ENCODE measurements at places on chromosomes 6 and 20. TPM values are rescaled to one million over a fixed set of nuclear protein-coding genes. Genes with fewer than 3 reads are reported as not detected.
A peak's percentile ranks its signal among the peaks of the same experiment; 100 is the strongest.

DNA sequence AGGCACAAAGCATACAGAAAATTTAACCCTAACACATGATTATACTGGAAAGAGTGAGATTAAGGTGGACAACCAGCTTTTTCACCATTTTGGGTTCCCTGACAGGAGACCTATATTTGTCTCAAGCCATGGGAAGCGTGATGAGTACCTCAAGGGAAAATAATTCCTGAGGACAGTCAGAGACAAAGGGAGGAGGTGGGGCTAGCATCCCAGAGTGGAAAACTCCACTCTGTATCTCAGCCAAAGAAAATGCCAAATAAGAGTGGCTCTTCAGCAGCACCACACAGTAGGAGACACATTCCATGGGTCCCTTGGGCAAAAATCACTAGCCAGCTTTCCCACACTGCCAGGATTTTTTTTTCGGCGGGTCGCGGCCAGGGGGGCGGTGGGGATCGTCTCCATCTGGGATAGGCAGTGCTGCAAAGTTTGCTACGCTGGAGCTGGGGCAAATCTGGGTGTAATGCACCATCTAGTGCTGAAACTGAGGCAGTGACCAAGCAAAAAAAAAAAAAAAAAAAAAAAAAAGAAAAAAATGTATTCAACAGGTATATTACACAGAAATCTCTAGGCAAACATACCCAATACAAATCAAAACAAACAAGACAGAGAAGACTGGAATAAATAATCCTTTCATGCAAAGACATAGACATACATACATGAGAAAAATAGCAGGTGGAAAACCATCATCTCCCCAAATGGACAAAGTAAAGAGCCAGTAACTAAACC is 77.3 kb upstream of the SLC35F1 start:
- no peaks in the 10 kb centered on the region for H3K27me3 ChIP-seq
- no peaks in the 10 kb centered on the region for H3K36me3 ChIP-seq
- no peak overlapping the region for H3K27ac ChIP-seq
- H3K4me3 ChIP-seq: no peak overlapping the region

DNA sequence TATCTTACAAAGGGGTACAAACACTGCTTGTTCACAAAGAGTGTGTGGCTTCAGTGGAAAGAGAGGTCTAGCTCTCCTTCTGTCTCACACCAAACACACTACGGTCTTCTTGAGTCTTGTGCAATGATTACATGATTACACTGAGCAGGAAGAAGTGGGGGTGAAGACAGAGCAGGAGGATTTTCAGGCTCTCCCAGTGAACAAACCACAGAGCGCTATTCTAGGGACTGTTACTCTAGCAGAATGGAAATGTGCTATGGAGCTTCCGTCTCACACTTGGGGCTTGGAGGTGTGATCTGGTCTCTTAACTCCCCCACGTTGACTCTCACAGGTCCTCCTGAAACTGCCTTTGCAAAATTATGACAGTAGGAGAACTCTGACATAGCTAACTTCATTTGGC is 203.4 kb downstream of the MYLK4 start:
- no peak for DNase-seq
- no peaks in the 10 kb centered on the region for H3K36me3 ChIP-seq
- H3K27ac ChIP-seq: no peak overlapping the region

- no peaks in the 10 kb centered on the region for H3K36me3 ChIP-seq
- H3K27ac ChIP-seq: no peak overlapping the region
- H3K4me1 ChIP-seq: no peaks in the 10 kb centered on the region
Observed at GRCh38 chr20:50003253-50003656, 20.5 kb downstream of the SNAI1 start.

GRCh38 chr20:46202766-46203509 is 84.8 kb downstream of the CD40 start:
- no peak for DNase-seq
- no peak overlapping the region for H3K4me3 ChIP-seq
- no peaks in the 10 kb centered on the region for H3K4me1 ChIP-seq
- peaks cover 7% of the 10 kb centered on the region for H3K27me3 ChIP-seq

- no peaks in the 10 kb centered on the region for H3K27me3 ChIP-seq
- no peak overlapping the region for H3K4me3 ChIP-seq
- no peaks in the 10 kb centered on the region for H3K4me1 ChIP-seq
Observed at GRCh38 chr20:47027456-47027855, 132.8 kb downstream of the EYA2 start.

GRCh38 chr6:19602434-19603013 is 234.6 kb upstream of the ID4 start:
- no peaks in the 10 kb centered on the region for H3K36me3 ChIP-seq
- DNase-seq: no peak
- no peak overlapping the region for H3K4me3 ChIP-seq
- H3K27ac ChIP-seq: no peak overlapping the region
- no peaks in the 10 kb centered on the region for H3K4me1 ChIP-seq

DNA sequence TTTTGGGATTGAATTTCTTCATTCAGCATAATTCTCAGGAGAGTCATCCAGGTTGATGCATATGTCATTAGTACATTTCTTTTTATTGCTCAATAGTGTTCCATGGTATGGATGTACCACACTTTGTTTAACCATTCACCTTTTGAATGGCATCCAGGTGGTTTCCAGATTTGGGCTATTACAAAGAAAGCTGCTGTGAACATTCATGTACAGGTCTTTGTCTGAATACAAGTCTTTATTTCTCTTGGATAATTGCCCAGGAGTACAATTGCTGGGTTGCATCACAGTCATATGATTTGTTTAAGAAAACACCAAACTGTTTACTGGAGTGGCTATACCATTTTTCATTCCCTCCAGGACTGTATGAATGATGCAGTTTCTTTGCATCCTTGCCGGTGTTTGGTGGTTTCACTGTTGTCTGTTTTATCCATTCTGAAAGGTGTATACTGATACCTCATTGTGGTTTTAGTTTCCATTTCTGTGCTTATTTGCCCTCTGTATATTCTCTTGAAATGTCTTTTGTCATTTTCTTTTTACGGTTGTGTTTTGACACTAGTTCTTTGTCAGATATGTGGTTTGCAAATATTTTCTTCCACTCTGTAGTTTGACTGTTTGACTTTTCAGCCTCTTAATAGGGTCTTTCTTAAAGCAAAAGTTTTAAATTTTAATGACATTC is 8.8 kb downstream of the CDKAL1 start:
- H3K4me1 ChIP-seq: no peaks in the 10 kb centered on the region
- DNase-seq: no peak
- H3K27me3 ChIP-seq: no peaks in the 10 kb centered on the region
- no peak overlapping the region for H3K4me3 ChIP-seq

DNA sequence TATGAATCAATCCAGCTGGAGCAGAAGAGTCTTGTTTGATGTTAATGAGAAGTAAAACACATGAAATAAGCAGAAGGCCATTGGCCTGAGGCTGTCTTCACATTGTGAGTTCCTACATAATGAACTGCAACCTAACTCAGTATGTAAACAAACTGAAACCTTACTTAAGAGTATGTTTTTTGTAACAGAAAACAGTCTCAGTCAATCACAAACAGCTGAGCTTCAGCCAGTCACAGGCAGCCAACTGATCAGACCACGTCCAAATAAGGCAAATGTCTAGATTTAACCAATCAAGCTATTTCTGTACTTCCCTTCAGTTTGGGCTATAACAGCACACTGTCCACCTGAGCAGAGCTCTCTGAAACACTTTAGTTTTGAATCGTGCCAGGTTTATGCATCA is 234.7 kb downstream of the TRDN start:
- no peaks in the 10 kb centered on the region for H3K36me3 ChIP-seq
- no peaks in the 10 kb centered on the region for H3K4me1 ChIP-seq
- no peak overlapping the region for H3K27ac ChIP-seq
- H3K27me3 ChIP-seq: no peaks in the 10 kb centered on the region
- H3K4me3 ChIP-seq: no peak overlapping the region

DNA sequence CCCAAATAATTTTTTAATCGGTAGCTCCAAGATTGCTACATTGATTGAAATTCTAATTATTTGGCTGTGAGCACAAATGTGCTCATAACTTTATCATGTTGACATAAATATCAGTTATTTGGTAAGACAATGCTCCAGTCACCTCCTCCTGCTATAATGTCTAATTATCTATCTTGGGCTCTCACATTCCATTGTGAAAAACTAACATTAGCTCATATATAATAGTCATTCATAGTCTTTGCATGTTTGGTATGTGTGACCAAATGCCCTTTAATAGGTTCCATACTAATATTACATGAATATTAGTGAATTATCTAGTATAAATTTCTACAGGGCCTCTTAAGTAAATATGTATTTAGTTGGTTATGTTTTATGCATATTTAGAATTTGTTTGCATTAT is 185.6 kb upstream of the MCHR2 start:
- H3K4me1 ChIP-seq: peaks cover 10% of the 10 kb centered on the region
- no peaks in the 10 kb centered on the region for H3K27me3 ChIP-seq
- H3K27ac ChIP-seq: no peak overlapping the region
- DNase-seq: no peak

- peaks cover 8% of the 10 kb centered on the region for H3K4me1 ChIP-seq
- no peak for DNase-seq
- no peak overlapping the region for H3K27ac ChIP-seq
Observed at GRCh38 chr6:16473908-16474771, 235.8 kb downstream of the GMPR start.

DNA sequence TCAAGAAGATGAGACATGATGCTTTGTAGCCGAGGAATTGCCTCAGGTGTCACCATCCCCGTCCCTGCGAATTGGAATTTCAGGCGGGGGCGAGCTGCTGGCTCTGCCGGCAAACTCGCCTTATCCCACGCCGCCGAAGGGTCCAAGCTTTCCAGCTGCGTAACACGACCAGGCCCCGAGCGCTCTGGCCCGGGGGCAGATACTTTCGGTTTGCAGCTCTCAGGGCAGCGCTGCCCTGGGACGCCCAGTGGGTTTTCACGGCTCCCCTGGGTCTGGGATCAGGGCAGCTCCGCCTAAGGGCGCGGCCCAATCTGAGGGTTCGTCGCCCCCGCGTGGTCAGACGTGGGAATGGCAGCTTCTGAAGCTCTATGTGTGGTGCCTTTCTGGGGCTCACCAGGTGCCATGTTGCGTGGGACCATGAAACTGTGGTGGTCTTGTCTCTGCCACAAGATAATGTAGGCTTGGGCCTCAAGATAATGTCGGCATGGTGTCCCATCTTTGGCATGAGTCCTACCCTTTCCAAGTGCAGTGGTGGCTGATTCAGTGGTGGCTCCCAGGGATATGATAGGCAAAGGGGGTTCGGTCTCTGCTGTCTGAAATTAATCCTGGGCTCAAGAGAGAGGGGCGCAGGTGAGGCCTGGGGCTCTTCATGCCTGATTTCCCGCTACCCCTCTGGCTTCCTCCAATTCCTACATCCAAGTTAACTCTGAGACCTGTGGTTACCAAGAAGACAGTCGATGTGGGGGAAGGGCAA is 21.0 kb downstream of the PIGT start:
- H3K36me3 ChIP-seq: no peaks in the 10 kb centered on the region
- H3K4me3 ChIP-seq: peak overlapping the region; percentile 71
- H3K27me3 ChIP-seq: no peaks in the 10 kb centered on the region
- no peak overlapping the region for H3K27ac ChIP-seq

DNA sequence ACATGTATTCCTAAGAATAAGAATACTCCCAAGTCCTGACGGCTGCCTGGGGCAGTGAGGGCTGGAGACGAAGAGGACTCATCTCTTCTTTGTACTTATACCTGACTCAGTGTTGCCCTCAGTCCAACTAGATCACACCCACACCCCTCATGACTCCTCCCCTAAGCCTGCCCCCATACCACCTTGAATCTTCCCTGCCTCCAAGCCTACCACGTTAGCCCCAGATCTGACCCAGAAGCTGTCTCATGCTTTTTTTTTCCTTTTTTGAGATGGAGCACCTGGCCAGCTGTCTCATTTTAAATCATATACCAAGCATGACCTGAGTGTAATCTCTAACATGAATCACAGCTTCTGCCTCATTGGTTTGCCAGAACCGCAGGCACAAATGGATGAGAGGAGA is 45.2 kb downstream of the MUC22 start:
- no peak for DNase-seq
- H3K36me3 ChIP-seq: no peaks in the 10 kb centered on the region
- H3K4me1 ChIP-seq: no peaks in the 10 kb centered on the region
- no peaks in the 10 kb centered on the region for H3K27me3 ChIP-seq
- H3K4me3 ChIP-seq: no peak overlapping the region

DNA sequence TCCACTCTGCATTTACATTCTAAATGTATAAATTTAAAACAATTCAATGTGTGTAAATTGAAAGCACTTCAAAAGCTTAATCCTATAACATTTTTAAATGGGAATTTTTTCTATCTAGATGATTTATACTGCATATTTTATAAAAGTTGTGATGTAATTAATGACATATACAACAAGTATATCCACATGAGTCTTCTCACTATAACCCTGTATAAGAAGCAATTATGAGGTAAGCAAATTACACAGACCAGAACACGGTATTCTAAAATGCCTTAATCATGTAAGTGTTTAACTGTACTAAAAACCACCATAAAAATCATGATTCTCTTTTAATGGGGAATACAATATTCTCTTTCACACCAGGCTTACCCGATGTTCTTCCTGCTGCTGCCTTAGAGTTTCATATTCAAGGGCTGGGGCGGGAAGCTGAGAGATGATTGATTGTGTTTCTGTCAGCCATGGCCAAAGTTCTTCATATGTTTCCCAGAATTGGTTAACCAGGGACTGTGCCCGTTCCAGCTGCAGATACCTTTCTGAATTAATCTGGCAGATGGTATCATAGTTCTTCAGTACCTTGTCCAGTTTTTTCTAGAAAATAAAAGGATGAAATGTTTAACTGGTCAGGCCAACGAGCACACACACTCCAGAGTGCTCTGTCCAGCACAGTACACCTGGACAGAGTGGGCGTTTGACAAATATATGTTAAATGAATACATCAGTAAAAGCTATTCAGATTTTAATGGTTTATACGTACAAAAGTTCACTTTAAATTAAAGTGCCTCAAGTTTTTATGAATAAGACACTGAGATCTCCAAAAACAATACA is 127.4 kb downstream of the DST start:
- H3K4me3 ChIP-seq: no peak overlapping the region
- no peak for DNase-seq
- H3K27ac ChIP-seq: no peak overlapping the region
- H3K27me3 ChIP-seq: no peaks in the 10 kb centered on the region
- H3K4me1 ChIP-seq: no peaks in the 10 kb centered on the region
- H3K36me3 ChIP-seq: peaks cover 8% of the 10 kb centered on the region

GRCh38 chr6:15739867-15740266 is 77.0 kb upstream of the DTNBP1 start:
- no peaks in the 10 kb centered on the region for H3K27me3 ChIP-seq
- DNase-seq: no peak
- no peaks in the 10 kb centered on the region for H3K4me1 ChIP-seq
- H3K36me3 ChIP-seq: no peaks in the 10 kb centered on the region
- H3K27ac ChIP-seq: no peak overlapping the region

GRCh38 chr6:91580635-91581034 is 993.8 kb upstream of the MAP3K7 start:
- H3K27ac ChIP-seq: no peak overlapping the region
- no peak for DNase-seq
- no peak overlapping the region for H3K4me3 ChIP-seq
- H3K36me3 ChIP-seq: no peaks in the 10 kb centered on the region
- H3K27me3 ChIP-seq: no peaks in the 10 kb centered on the region

GRCh38 chr20:507006-507758 is 36.4 kb downstream of the CSNK2A1 start:
- no peaks in the 10 kb centered on the region for H3K4me1 ChIP-seq
- no peak for DNase-seq
- H3K36me3 ChIP-seq: peaks cover 13% of the 10 kb centered on the region
- no peak overlapping the region for H3K4me3 ChIP-seq
- H3K27me3 ChIP-seq: no peaks in the 10 kb centered on the region

GNAS-AS1 gene
- total RNA-seq: 0.88 TPM

FNDC1 gene
- total RNA-seq: 1.3 TPM

LBP gene
- total RNA-seq: 2.3 TPM

ANGPT4 gene
- 0.57 TPM for total RNA-seq

STK4 gene
- total RNA-seq: 41.0 TPM

PDYN gene
- not detected for total RNA-seq

OR2H1 gene
- total RNA-seq: not detected

FOXC1 gene
- total RNA-seq: 58.5 TPM

EDN3 gene
- total RNA-seq: 0.19 TPM

CPXM1 gene
- total RNA-seq: 5.2 TPM

RAB44 gene
- 1.5 TPM for total RNA-seq

TSBP1 gene
- not detected for total RNA-seq

WFDC13 gene
- total RNA-seq: not detected

All from kidney (tissue), 22 donors.